Astrocyte of the spinal cord (primary cell): ENCODE measurements at places on chromosomes 11 and 22.

DNA sequence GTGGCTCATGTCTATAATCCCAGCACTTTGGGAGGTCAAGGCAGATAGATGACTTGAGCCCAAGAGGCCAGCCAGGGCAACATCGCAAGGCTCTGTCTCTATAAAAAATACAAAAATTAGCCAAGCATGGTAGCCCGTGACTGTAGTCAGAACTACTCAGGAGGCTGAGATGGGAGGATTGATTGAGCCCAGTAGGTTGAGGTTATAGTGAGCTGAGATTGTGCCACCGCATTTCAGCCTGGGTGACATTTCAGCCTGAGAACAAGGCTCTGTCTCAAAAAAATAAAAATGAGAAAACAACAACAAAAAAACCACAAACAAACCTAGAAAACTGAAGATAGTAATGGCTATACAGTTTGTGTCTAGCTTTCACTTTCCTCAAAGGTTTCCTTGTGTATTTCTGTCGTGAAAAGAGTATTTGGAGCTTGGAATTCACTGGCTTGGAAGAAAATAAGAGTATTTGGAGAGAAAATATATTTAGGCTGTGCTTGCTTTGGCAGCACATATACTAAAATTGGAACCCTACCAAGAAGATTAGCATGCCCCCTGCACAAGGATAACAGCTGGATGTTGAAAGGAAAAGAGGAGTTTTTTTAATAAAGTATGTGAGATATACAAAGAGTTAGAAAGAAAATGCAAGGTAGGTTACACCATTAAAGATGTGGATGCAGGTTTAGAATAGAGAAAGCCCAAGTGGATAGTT, 3.9 kb upstream of the BIRC3 start:
- DNase-seq, result peak; percentile 33

DNA sequence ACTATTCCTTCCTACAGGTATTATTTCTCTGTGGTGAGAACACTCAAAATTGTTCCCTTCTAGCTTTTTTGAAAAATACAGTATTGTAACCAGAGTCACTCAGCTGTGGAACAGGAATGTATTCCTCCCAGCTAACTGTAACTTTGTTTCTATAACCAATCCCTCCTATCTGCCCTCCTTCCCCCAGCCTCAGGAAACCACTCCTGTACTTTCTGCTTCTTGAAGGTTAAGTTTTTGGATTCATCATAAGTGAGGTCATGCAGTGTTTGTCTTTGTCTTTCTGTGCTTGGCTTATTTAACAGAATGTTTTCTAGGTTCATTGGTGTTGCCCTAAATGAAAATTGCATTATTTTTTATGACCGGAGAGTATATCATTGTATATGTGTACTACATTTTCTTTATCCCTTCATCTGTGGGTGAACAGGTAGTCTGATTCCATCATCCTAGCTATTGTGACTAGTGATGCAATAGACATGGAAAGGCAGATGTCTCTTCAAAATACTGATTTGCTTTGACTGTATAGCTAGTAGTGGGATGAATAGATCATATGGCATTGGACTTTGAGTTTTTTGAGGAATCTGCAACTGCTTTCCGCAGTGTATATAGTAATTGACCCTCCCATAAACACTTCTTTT, 112.9 kb upstream of the GRK3 start:
- no peak for DNase-seq

DNA sequence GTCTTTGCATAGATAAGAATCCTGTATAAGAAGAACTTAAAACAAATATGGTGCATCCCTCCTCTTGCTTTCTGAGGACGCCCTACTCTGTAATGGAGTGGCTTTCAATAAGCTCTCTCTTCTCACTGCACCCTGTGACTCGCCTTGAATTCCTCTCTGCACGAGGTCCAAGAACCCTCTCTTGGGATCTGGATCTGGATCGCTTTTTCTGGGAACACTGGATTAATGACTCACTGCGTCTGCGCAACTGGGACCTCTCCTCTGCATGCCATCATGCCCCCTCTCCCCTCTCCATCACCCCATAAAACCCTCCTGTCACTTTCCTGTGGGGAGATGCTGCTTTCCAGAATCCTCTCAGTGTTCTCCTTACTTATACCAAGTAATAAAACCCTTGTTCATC, 15.1 kb upstream of the CABP2 start:
- DNase-seq, result no peak

GRCh38 chr11:103898065-103898464, 138.4 kb upstream of the DDI1 start:
- DNase-seq, result no peak

- no peak for DNase-seq
Observed at GRCh38 chr11:123570939-123571580, 83.4 kb downstream of the SCN3B start.

DNA sequence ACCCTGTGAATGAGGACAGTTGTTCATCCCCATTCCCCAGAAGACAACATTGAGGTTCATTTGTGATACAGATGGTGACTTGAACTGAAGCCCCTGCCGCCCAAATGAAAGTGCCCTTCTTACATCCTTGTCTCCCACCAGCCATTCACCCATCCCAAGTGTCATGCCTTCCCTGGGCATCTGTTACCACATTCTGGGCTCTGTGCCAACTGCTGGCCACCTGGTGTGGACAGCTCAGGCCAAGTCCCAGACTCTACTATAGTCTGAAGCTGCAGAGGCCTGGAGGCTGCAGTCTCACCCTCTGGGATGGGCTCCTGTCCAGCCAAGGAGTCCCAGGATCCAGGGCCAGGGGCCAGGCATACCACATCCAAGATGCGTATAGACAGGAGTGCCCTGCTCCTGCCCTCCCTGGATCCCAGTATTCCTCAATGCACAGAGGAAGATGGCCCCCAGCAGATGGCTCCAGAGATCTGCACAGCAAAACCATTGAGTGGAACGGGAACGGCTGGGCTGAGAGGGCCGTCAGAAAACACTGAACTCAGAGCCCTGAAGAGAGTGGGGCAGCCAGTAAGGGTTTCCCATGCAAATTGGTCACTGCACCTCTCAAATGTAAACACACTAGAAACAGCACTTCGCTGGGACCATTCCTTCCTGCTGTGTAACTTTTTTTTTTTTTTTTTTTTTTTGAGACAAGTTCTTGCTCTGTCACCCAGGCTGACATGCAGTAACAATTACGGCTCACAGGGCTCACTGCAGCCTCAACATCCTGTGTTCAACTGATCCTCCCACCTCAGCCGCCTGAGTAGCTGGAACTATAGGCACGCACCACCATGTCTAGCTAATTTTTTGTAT, 22.8 kb downstream of the ARRB1 start:
- peak; percentile 61 for DNase-seq

- DNase-seq, result peak; percentile 69
Observed at GRCh38 chr11:111408789-111409727, 30.0 kb upstream of the POU2AF1 start.

DNA sequence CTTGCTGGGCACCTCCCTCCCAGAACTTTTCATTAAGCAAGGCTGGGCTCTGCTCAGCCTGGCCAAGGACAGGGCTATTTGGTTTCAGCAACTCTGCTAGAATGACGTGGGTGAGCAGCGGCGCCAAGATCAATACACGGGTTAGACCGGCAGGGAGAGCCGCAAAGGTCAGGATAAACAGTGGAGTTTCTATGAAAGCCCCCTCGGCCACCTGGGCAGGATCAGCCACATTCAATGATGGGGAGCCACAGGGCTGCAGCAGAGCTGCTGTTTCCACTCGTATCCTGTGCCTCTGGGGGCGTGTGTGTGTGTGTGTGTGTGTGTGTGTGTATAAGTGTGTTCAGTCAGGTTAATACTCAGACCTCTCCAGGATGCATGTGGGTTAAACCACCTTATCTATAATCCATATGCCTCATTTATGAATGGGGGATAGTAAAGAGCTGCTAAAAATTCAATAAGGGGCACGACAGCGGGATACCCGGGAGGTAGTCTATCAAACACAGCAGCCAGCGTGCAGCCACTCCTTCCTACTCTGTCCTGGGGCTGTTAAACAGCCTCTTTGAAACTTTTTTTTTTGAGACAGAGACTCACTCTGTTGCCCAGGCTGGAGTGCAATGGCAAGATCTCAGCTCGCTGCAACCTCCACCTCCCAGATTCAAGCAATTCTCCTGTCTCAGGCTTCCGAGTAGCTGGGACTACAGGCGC, 34.8 kb downstream of the MYH9 start:
- DNase-seq, result peak; percentile 93

- no peak for DNase-seq
Observed at GRCh38 chr11:112024178-112024772, 933 bp upstream of the DLAT start.

GRCh38 chr11:94647926-94648325, 80.8 kb downstream of the PIWIL4 start:
- no peak for DNase-seq

DNA sequence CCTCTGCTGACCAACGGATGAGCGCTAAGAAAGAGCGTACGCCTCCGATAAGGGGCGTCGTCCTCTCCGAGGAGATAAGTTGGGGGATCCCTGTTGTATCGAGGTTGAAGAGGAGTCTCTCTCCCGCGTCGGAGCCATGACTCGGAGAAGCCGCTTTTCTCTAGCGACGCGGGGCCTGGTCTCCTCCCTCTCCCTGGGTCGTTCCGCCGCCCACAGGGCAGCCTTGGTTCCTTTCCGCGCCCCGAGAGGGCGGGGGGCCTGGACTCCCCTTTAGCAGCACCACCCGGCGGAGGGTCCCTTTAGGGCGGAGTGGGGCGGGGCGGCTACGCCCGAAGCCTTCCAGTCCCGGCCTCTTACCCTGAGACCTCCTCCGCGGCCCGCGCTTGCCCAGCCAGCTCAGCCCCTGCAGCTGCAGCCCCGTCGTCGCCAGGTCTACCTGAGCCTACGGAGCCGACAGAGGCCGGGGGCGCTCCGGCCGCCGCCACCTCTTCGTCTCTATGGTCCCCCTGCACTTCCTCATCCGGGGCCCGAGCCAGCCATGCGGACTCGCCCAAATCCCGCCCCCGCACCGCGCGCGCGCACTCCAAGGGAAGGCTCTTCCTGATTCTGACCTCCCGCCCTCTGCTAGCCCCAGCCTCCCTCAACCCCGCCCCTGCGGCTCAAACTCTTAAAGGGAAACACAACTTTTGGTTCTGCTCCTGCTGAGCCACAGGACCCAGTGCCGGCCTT, at the start of gene PRR14L:
Gene PRR14L, minus strand, starts transcription at position 497 of the 729 bp plus-strand sequence. CDS start 11,272 bp downstream, outside the sequence.
- peak; percentile 96 for DNase-seq
